ENCODE measurements at places on chromosomes 6 and 20.

- peak; percentile 90 for DNase-seq
Observed at GRCh38 chr6:156699017-156699421, 78.2 kb upstream of the ARID1B start.

GRCh38 chr6:152783217-152783878, 32.8 kb downstream of the VIP start:
- DNase-seq: no peak

GRCh38 chr20:48813446-48813747, 14.4 kb downstream of the PREX1 start:
- DNase-seq: no peak

DNA sequence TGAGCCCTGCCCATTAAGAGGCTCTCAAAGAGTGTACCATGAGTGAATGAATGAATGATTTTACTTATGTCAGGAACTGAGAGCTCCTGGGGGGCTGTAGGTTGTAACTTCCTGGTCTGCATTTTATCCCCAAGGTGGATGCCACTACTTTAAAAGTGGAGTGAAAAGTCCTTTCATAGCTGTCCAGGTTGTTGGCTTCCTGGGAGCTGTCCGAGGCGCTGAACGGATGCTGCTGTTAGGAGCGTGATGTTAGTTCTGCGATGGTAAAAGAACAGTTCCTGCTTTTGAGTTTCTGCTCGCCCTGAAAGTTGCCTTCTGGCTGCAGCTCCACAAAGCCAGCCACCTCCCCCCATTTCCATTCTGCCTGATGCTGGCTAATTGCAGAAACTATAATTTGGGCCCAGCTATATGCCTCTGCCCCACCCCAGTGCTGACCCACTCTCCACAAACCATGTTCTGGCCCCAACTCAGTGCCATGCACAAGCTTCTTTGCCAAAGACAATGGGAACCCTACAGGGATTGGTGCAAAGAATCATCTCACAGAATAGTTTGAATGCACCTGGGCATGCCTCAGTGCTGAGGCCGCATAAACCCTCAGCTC, 330.9 kb upstream of the CDH4 start:
- no peak for DNase-seq

GRCh38 chr6:155188707-155189496, 74.9 kb upstream of the CLDN20 start:
- DNase-seq: peak; percentile 85

GRCh38 chr6:94462231-94462630, 1042.9 kb upstream of the EPHA7 start:
- DNase-seq: no peak

DNA sequence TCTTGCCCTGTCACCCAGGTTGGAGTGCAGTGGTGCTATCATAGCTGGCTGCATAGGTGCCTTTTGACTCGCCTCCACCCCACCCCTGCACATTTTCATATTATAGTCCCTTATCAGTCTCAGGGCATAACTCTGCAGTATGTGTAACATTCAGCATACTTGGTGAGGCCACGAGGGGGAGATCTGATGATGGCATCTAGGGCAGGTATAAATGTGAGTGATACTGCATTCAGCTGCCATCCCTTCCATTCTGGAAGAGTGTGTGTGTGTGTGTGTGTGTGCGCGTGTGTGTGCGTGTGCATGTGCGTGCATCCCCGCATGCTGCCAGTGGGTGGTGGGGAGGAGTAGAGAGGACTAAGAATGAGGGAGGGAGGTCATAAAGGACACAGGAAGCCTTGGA, 81.4 kb downstream of the JARID2 start:
- DNase-seq: no peak

DNA sequence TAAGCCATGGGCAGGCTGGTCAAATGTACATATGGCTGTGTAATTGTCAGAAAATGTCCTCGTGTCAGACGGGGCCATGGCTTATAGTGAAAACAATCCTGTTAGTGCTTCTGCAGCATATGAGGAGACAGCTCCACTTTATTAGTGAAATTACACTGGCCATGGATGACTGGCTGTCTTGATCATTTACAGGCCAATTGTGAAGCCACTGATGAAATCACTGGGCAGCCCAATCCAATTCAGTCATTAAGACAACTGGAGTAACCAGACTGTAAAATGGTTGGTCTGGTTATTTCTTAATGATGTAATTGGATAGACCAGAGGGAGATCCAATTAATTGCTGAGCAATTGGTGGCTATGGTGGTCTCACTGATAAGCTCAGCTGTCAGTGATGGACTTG, 749.5 kb downstream of the KIF16B start:
- no peak for DNase-seq

DNA sequence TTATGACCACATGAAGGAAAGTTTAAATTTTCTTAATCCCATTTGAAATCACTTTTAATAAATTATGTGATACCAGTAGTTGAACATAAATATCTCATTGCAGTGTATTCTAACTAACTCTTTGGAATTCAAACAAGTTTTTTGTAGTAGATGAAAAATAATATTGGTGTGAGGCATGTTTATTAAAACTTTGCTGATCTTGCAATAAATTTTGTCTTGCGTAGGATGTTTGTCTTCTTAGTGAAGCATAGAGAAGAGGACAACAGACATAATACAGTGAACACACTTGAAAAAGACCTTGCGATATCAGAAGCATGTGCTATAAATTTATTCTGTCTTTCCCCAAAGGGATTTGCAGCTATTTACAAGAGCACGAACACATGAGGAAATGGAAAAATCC, 140.7 kb downstream of the HTR1B start:
- DNase-seq: no peak
